ENCODE measurements at places on chromosomes 1 and 21. TPM values are rescaled to one million over a fixed set of nuclear protein-coding genes. Genes with fewer than 3 reads are reported as not detected.

CLCNKB gene
- 0.09 TPM for total RNA-seq

RBP7 gene
- not detected for total RNA-seq

DSCAM gene
- not detected for total RNA-seq

AHCYL1 gene
- total RNA-seq, result 85.8 TPM

C8A gene
- under 0.01 TPM for total RNA-seq

PTAFR gene
- 0.05 TPM for total RNA-seq

PANK4 gene
- total RNA-seq, result 25.8 TPM

RGL1 gene
- total RNA-seq, result 19.4 TPM

PYGO2 gene
- 9.4 TPM for total RNA-seq

CAPN9 gene
- total RNA-seq, result not detected

DDX59 gene
- total RNA-seq, result 16.3 TPM

All from smooth muscle cell of the umbilical artery (primary cell).